Stimulated activated CD4-positive, alpha-beta T cell treated with anti-CD3 and anti-CD28 coated beads, Interleukin-1b, Interleukin-23, amount 100 ng/mL, for 1 hour (primary cell): ENCODE measurements at places on chromosomes 4 and X.
A peak's percentile ranks its signal among the peaks of the same experiment; 100 is the strongest.

DNA sequence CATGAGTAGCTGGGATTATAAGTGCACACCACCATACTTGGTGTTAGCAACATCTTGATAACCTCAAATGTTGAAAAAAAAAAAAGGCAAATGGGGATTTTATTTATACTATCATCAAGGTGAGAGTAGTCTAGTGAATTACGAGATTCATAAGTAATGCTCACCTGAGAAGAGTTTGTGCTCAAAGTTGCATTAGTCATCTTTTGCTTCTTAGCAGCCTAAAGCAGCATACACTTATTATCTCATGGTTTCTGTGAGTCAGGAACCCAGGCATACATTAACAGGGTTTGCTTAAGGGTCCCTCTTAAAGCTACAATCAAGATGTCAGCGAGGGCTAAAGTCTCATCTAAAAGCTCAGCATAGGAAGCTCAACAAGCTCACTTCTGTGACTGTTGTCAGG is 8.2 kb upstream of the EXOSC9 start:
- no peak for DNase-seq

DNA sequence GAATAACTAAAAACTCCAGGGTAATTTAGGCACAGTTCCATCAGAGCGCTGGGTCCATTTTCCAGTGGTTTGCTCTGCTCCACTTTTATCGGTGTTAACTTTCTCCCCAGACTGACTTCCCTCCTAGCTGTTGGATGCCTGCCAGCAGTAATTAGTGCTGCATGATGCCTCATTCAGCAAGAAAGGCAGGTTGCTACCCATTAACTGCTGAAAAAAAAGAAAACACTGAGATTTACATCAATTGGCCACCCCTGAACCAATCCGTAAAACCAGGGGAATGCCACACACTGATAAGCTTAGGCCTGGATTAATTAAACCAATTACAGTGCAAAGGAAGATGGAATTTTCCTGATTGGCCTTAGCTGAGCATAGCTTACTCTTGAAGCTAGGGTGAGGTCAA is 182.4 kb upstream of the CXXC4 start:
- no peak for DNase-seq

DNA sequence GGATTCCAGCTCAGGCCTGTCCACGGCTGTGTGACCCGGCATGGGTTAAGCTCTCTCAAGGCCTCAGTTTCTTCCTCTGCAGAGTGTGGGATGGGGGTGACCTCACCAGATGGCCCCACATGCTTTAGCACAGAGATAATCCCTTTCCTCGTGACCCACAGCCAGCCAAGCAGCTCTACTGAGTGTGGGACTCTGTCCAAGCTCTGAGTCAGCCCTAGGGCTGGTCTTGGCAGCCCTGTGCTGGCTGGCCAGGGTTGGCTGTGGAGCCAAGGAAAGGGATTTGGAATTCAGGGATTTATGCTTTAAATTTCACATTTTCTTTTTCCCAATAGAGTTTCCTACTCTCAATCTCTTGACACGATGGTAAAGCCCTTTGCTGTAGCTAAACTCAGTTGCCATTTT is 19.7 kb upstream of the SPON2 start:
- DNase-seq, result no peak

DNA sequence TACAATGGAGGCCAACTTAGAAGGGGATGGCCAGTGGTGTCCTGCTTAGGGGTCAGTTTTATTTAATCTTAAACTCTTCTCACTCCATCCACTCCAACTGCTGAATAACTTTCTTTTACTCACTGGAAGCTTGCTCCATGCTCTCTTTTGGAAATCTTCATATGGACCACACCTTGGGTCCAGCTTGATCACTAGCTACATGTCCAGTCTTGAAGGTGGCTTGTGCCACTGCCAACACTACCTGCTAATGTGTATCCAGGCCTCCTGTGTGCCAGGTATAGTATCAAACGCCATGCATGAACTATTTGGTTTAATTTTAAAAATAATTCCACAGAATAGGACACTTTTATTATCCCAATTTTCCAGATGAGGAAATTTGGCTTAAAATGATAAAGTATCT is 37.0 kb upstream of the KDR start:
- DNase-seq, result no peak

- DNase-seq, result no peak
Measured at GRCh38 chr4:113407409-113407808, 354.1 kb downstream of the CAMK2D start.

DNA sequence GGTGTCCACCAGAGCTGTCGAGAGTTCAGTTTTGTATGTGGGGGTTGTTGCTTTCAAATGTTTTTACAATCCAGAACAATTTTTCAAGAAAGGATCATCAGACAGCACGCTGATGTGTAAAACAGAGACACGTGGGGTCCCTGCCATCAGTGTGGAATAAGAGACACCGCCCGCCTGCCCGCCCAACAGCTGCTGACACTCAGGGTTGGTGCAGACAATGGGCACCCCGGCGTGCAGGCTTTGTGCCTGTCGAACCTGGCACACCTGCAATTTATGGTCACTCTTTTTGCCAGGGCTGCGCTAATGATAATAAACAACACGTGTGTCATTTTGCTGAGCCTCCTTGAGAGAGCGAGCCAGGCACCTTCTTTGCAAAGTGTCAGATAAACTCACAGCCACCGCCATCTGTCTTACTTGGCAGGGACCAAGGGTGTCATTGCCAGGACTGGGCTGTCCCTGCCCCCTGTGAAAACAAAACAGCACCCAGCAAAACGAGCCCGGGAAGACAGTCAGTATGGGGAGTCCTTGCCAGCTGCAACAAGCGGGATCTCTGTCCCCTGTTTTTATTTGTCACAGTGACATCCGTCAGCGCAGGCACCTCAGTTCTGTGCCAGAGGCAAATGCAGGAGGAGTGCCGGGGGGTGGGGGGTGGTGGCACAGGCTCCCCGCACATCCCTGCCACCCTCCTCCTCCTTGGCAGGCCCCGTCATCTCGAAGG is 69.1 kb downstream of the PSAPL1 start:
- DNase-seq, result no peak

- DNase-seq, result no peak
Measured at GRCh38 chrX:68690936-68691501, 43.6 kb downstream of the STARD8 start.

DNA sequence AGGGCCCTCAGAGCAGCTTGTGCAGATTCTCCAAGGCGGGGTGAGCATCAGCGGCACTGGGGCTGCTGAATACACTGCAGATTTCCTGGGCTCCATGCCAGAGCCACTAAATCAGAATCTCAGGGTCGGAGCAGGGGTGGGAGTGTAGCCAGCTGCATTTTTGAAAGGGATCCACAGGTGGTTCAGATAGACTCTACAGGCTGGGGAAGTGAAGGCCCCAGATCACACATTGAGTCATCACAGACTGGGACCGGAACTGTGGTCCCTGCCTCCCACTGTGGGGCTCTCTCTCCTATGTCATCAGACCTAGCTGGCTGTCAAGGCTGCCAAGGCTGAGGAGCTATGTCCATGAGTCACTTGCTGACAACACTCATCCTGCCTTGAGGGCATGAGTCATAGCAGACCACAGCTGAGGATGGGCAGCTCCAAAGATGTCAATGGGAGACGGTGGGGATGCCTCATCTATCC is 162.3 kb upstream of the MAMLD1 start:
- peak; percentile 1 for DNase-seq

DNA sequence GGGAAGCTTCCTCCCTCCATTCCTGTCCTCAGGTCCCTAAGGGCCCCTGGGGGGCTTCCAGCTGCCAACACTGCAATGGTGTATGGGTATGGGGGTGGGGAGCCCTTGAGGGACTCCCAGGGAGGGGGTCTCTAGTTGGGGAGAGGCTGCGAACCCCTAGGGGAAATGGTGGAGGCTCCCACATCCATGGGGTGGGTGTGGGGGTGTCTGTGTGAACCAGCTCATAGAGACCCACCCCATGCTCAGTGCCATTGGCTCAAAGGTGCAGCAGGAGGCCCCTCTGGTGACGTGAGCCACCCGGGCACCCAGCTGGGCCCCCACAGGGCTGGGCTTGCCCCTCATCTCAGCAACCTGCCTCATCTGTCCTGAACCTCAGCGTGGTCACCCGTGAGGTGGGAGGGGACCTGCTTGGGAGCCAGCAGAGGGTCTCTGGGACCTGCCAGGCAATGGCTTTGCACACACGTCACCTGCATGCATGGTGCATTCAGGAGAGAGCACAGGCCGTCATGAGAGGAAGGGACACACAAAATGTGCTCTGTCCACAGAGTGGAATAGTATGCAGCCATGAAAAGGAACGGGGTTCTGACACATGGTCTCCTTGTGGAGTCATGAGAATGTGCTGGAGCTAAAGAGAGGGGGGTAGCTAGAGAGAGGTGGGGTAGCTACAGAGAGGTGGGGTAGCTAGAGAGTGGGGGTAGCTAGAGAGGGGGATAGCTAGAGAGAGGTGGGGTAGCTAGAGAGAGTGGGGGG is 22.7 kb upstream of the PLCXD1 start:
- no peak for DNase-seq

DNA sequence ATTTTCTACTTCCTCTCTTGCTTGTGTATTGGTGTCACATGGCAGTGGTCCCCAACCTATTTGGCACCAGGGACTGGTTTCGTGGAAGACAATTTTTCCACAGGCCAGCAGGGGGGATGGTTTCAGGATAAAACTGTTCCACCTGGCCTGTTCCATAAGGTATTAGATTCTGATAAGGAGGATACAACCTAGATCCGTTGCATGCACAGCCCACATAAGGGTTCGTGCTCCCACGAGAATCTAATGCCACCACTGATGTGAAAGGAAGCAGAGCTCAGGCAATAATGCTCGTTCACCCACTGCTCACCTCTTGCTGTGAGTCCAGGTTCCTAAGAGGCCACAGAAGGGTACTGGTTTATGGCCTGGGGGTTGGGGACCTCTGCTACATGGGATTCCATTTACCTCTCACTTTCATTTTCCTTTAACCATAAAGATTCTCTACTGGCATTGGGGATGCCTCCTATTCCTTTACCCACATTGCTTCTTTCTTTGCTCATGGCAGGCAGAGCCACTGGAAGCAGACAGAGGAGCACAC is 38.1 kb downstream of the SEC31A start:
- DNase-seq, result no peak

- no peak for DNase-seq
Measured at GRCh38 chrX:20596856-20597255, 330.1 kb upstream of the RPS6KA3 start.

- DNase-seq, result no peak
Measured at GRCh38 chrX:47171996-47172395, 21.6 kb upstream of the UBA1 start.

DNA sequence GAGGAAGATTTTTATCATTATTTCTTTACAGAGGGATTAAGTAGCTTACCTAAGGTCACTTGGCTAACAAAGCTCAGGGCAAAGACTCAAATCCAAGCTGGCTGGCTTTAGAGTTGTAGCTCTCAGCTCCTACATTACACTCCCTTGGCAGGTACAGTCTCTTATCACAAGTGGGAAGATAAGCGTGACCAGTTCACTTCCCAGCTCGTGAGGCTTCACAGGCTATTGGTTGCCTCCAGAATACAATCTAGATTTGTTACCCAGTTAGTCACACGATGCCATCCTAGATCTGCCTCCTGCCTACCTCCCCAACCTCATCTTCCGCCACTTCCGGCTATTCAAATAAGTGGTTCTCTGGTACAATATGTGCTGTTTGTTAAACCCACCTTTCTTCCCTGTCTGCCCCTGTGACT is 3.7 kb downstream of the MMRN1 start:
- no peak for DNase-seq

GRCh38 chr4:124631760-124632159 is 80.8 kb downstream of the ANKRD50 start:
- no peak for DNase-seq

GRCh38 chr4:33171873-33172525 is 2451.8 kb downstream of the PCDH7 start:
- DNase-seq, result no peak

GRCh38 chr4:4289597-4289940 is 385 bp downstream of the LYAR start:
- no peak for DNase-seq

DNA sequence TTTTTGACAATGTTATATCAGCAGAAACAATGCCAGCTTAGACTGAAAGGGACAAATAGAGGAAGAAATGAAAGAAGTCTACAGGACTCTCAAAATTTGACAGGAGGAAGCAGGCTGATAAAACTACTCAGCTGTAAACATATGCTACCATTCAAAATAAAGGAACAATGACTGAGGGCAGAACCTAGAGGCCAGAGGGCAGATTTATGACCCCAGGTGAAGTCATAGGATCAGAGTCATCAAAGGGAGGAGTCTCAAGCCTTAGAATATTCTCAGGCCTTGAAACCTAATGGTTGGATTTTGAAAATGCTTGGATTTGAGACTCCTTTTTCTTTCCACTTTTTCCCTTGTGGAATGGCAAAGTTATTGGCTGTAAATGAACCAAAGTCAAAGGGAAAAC is 17.0 kb upstream of the SYTL5 start:
- no peak for DNase-seq

DNA sequence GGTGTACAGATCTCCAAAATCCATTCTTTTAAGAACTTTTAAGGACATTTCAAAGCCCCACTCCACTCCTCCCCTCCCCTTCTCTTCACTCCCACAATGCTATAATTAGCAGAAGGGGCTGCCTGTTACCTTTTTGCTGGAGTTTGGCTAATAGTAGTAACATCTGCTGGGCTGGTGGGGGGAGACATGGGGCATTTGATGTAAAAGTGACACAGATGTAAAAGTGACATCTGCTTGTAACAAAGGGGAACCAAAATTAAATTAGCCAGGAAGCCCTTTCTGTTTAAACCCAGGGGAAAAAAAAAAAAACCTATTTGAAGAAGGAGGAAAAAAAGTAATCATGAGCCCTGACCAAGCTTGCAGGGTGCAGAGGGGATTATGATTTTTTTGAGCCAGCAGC is 5.4 kb upstream of the PHOX2B start:
- DNase-seq, result no peak

- DNase-seq, result no peak
Measured at GRCh38 chrX:39814391-39814790, 283.4 kb downstream of the BCOR start.

GRCh38 chrX:153723351-153724251 is 586 bp downstream of the BCAP31 start:
- no peak for DNase-seq

DNA sequence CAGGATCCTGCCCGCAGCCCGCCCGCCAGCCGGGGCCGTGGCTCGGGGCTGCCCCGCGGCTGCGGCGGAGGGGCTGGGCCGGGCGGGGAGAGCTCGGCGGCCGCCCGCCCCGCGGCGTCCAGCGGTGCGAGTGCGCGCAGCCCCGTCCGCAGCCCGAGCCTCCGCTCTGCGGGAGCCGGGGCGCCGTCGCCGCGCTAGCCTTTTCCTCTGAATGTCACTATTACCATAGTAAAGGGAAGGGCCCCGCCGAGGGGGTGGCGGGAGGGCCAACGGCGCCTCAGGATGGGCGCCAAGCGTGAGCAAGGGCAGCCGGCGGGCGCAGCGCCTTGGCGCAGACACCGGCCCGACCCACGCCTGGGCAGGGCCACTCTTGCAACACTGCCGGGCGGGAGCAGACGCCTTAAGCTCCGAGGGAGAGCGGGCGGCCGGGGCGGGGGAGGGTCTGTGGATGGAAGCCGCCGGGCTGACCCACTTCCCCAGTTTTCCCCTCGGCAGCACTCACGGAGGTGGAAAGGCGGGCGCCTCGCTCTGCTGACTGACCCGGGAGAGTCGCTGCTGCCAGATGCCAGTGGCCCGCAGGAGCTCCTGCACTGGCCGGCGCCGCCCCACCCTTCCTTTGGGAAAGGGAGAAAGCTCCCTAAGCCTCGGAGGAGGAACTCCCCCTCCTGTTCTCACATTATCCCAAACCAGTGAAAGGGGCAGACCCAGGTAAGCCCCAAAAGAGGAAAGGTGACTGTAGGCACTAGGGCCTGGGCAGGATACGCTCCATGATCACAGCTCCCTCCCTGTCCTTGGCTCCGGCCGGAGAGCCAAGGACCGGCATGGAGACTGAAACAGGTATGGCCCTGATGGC is 329.4 kb downstream of the HNRNPD start:
- no peak for DNase-seq
